ENCODE measurements at places on chromosomes 5 and 9.

- peak; percentile 96 for DNase-seq
Measured at GRCh38 chr9:75890472-75891276, at the start of gene PCSK5. TSS of gene PCSK5 (plus strand) at chr9:75890673. CDS start at chr9:75891182, 509 bp downstream.

DNA sequence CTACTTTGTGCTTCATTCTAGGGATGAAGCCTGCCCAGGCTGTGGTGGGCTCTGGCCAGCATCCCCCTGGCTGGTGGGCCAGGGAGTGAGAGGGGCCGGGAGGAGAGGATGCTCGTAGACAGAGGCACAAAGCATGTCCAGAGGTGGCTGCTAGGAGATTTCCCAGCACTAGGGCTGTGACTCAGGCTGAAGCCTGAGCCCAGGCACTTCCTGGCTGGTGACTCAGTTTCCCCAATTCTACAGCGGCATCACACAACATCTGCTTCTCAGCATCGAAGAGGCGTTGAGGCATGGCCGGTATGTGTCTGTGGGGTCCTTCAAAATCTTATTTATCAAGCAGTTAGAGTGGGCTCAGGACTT is 55.6 kb downstream of the DUSP1 start:
- no peak for DNase-seq

GRCh38 chr5:169354263-169354662 is 53.3 kb upstream of the SLIT3 start:
- DNase-seq = no peak

GRCh38 chr9:35797311-35798109 is 6.1 kb downstream of the NPR2 start:
- DNase-seq = no peak

GRCh38 chr5:125484742-125485641 is 738.6 kb upstream of the ZNF608 start:
- DNase-seq = peak; percentile 74

GRCh38 chr5:99721506-99721905 is 792.7 kb upstream of the CHD1 start:
- no peak for DNase-seq

- DNase-seq = peak; percentile 45
Measured at GRCh38 chr5:150333400-150333799, 24.1 kb upstream of the TCOF1 start.

DNA sequence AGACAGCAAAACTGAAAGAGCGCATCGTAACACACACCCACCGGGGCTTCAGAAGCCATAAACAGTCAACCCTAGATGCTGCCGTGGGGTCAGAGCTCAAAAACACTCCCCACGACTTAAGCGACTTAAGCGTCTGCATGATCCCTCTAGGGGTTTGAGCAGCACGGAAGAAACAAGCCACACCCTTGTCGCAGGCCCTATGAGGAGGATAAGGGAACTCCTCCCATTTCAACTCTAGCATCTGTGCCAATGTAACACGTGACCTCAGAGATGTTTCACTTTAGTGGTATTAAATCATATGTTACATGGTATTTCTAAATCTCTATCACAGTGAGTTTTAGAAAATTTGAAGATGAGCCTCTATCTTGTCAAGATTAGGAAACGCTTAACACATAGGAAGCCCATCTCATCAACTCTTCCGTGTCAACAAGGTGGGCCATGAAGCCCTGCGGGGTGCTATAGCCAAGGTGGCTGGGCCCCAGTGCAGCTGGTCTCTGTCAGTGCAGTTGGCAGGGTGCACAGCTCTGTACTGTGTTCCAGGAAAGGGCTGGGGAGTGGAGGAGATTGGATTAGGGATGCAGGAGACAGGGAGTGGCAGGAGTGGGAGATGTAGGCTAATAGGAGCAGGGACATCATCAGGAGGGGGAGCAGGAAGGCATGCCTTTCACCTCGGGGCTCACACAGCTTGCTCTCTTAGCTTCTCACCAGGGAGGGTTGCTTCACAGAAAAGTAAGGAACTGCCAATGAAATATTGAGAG is 33.1 kb downstream of the ZCCHC9 start:
- no peak for DNase-seq

- no peak for DNase-seq
Measured at GRCh38 chr5:57932761-57933160, 450.1 kb upstream of the ACTBL2 start.

GRCh38 chr5:147509710-147510651 is at the start of gene DPYSL3:
TSS of gene DPYSL3 (minus strand) at chr5:147510068. CDS start at chr5:147509858, 210 bp downstream.
- peak; percentile 62 for DNase-seq

DNA sequence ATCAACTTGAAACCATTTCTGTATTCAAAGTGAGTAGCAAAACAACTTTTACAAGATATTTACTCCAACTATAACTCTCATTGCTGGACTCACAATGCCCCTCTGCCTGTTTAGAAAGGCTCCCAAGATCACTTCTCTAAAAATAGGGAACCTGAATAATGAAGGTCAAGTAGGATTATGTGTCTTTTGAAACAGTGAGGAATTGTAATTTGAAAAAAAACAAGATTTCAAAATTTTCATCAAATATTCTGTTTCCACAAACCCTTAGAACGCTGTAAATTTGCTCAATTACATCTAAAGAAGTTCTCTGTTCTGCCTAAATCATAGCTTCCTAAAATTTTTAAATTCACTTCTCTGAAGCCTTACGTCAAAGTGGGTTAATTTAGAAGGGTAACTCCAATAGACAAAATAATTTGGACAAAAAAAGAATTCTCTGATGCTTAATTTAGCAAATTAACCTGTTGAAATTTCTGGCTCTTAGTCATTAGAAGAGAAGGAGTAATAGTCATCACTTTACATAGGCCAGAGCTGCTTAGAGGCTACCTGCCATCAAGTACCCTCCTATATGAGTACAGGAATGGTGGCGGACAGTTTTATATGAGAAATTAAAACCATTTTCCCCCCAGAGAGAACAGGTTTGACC is 4.0 kb downstream of the ELL2 start:
- DNase-seq = no peak

GRCh38 chr5:107216587-107216986 is 454.1 kb downstream of the EFNA5 start:
- DNase-seq = no peak

GRCh38 chr9:13175732-13176131 is 103.8 kb downstream of the MPDZ start:
- DNase-seq = no peak

DNA sequence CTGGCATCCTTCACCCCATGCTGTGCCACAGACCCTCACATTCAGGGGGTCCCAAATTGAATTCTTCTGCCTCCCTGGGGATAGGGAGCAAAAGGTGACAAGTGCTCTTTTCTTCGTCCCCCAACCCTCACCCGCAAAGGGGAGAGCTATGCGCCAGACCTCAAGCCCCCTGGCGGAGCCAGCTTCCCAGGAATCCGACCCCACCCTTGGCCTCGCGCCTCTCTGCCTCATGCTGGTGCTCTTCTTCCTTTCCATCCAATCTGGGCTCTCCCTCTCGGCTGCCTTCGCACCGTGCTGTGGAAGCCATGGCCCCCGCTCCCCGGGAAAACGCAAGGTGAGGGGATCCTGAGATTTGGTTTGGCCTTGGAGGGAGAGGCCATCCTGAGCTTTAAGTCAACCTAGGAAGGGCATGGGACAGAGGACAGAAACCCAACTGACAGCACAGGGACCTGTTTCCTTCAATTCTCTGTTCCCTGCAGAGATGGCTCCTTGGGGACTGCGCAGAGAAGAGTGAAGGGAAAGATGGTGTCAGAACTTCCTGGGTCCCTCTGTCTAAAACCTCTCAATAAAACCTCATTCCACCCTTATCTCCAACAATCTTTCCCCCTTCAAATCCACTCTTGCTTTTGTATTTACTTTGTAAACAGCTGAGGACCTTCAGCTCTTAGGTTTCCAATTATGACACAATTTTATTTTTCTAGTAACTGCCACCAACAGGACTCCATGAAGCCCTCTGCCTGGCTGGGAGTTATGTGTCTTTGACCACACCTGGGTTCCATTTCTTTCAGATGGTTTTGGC is 36.3 kb upstream of the CRB2 start:
- no peak for DNase-seq

DNA sequence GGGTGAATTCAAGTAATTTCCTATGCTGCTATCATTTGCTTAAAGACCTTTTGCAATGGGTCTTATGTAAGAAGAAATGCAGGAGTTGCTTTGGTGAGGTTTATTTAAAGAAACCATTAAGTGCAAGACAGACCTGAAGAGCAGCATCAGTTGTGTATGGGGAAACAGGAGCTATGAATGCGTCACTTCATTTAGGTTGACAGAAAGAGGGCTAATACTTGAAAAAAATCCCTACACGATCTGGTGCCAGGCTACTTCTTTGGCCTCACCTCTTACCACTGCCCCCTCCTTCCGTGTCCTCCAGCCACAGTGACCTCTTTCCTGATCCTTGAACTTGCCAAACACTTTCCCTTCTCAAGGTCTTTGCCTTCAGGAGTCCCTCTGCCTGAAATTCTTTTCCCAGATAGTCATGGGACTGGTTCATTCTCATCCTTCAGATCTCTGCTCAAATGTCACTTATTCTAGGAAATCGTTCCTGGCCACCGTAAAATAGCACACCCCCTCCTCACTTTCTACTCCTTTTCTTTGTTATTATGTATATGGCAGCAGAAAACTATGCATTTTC is 1.4 kb upstream of the JAK2 start:
- no peak for DNase-seq

GRCh38 chr5:134427540-134428041 is 15.9 kb upstream of the CDKN2AIPNL start:
- DNase-seq = no peak

GRCh38 chr9:118276784-118277183 is 572.6 kb downstream of the TLR4 start:
- DNase-seq = no peak

- no peak for DNase-seq
Measured at GRCh38 chr5:76641514-76642120, 18.4 kb upstream of the F2RL2 start.

- DNase-seq = no peak
Measured at GRCh38 chr5:149438281-149438680, 59.2 kb upstream of the IL17B start.

DNA sequence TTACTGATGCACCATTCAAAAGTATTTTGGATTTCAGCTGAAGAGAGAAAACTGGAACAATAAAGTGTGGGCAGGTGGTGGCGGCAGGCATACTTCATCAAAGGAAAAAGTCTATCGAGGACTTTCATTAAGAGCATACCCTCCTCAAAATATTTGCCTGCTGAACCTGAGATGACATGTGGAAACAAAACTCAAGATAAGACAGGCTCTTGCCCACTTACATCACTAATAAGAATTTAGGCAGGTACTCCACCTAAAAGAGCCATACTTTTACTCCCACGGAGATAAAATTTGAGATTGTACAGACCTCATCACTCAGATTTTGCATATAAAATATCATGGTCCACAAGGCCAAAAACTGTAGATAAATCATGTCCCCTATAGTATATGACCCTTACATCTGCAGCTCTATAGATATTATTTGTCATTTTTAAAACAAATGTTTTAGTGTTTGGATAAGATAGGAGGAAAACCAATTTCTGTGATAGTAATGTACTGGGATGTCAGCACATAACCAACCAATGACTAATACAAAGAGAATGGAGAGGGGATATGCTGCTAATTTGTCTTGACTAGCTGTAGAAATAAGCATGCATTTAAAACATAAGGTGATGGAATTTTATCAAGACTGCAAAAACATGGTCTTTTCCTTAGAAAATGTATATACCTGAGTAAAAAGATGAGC is 730.6 kb upstream of the ZNF608 start:
- DNase-seq = no peak

DNA sequence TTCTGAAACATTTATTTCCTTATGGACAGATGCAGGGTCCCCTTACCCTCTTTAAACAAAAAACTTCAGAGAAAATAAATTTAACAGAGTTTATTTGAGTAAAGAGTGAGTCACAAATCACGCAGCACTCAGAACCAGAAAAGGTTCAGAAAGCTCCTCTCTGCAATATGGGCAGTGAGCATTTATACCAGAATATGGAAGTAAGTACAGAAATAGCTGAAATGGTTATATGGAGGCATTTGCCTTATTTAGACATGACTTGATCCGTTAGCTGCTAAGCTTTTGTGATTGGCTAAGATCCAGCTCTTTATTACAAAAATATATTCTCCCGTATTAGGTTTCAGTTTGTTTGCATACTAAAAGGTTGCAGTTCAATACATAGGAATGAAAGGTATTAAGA is 1554.1 kb downstream of the EFNA5 start:
- DNase-seq = no peak

GRCh38 chr9:118975736-118976135 is 393.5 kb downstream of the BRINP1 start:
- no peak for DNase-seq

GRCh38 chr5:57986761-57987341 is 473.0 kb downstream of the PLK2 start:
- DNase-seq = peak; percentile 35

GRCh38 chr9:88773627-88774244 is 217.5 kb upstream of the S1PR3 start:
- DNase-seq = no peak

GRCh38 chr5:57482671-57483106 is at the start of gene ACTBL2:
TSS of gene ACTBL2 (minus strand) at chr5:57482811. CDS start at chr5:57482707, 104 bp downstream.
- no peak for DNase-seq

- no peak for DNase-seq
Measured at GRCh38 chr5:31390256-31390655, 141.6 kb downstream of the DROSHA start.

DNA sequence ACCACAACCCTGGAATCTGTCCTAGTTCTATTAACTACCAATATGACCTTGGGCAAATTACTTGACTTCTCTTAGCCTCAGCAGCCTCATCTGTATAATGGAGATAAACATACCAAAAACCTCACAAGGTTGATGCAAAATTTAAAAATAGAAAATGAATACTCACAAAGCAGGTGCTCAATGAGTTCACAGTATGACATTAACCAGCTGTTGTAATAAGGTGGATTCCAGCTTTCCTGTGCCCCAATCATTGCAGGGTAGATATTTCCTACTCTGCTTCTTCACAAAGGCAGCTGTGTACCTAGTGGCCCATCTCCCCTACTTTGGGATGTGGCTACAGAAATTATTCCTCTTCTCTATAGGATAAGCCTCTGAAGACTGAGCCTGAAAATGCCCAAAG is 8.8 kb downstream of the HTR4 start:
- no peak for DNase-seq

DNA sequence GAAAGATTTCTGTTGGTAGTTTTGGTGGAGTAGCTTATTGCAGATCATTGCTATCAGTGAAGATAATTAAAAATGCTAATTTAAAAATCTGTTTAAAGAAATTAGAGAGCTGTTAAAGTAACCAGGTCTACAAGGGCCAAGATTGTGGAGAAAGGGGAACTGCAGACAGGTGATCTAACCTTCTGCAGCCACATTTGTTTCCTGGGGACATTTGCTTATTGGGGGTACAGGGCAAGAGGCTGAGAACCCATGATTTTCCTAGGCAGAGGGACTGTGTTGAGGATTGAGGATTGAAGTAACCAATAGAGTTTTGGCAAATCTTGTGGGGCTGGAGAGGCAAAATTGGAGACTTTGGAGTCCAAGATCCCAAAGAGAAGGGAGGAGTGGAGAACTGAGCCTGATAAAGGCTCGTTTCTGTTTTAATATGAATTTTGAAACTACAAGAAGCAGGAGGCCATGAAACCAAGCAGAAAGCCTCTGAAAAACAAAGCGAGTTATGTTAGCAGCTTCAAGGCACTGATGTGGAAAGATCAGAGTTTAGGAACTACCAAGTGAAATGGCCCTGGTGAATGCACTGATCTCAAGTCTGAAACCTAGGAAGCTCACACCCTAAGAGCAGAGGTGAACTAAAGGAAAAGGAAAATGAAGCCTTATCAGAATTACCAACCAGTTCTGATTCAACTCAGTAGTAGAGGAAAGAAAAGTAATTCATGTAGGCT is 219.8 kb upstream of the C9orf72 start:
- no peak for DNase-seq

GRCh38 chr5:133994990-133995333 is 9.8 kb downstream of the VDAC1 start:
- no peak for DNase-seq

Measured in head of caudate nucleus (tissue), 42 donors.